NB4 (cell line): ENCODE measurements at places on chromosomes 7 and 10.

- DNase-seq: no peak
Measured at GRCh38 chr7:4854916-4855315, 6.9 kb downstream of the PAPOLB start.

GRCh38 chr7:99127636-99128035, 16.3 kb downstream of the SMURF1 start:
- DNase-seq: no peak

DNA sequence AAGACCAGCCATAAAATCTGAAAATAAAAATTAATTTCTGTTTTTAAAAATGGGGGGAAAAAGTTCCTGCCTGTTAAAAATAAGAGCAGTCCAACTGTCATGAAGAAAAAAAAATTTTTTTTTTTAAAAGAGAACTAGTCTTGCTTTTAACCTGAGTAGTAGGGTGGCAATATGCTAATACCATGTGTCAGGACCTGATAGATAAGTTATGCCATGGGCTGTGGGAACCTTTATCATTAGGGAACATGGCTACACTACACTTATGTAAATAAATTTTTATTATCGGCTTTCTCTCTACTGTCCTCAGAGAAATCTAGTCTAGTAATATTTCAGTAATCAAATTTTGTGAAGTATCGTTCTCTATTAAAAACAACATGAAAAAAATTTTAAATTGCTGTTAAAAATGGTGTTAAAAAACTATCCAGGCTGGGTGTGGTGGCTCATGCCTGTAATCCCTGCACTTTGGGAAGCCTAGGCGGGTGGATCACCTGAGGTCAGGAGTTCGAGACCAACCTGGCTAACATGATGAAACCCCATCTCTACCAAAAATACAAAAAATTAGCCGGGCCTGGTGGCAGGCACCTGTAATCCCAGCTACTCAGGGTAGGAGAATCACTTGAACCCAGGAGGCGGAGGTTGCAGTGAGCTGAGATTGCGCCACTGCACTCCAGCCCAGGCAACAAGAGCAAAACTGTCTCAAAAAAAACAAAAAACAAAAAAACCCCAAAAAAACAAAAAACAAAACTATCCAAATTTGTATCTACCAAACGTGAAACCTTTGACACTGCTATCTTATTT, 20.7 kb downstream of the NT5C3A start:
- no peak for DNase-seq

- no peak for DNase-seq
Measured at GRCh38 chr10:128803790-128804189, 663.3 kb upstream of the MGMT start.

DNA sequence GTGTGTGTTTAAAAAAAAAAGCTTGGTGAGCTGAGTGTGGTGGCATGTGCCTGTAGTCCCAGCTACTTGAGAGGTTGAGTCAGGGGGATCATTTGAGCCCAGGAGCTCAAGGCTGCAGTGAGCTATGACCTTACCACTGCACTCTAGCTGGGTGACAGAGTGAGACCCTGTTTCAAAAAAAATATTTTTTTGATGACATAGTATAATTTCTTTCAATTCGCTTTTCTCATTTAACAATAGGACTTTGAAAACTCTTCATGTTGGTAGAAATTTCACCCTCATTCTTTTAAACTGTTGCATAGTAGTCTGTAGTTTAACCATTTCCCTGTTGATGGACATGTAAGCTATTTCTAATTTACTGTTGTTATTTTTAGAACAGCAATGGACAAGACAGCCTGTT, 55.7 kb upstream of the EXOC6 start:
- no peak for DNase-seq

DNA sequence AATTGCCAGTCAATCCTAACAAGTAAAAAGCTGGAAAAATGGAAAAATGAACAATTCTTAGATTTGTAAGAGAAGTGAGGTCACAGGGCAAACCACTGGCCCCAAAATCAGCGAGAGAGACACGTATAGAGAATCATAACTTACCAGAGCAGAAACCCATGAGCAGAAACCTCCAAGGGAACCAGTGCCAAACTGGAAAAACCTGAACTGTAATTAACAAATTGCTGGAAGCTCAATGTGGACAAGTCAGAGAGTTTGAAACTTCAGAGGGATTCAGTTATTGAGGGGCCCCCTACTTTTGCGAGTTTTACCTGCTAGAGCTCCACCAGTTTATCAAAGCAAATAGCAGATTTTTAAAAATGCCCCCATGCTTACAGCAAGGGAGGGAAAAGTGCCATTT, 119.0 kb downstream of the C7orf25 start:
- no peak for DNase-seq

- peak; percentile 52 for DNase-seq
Measured at GRCh38 chr7:136687693-136688322, 180.6 kb upstream of the CHRM2 start.

DNA sequence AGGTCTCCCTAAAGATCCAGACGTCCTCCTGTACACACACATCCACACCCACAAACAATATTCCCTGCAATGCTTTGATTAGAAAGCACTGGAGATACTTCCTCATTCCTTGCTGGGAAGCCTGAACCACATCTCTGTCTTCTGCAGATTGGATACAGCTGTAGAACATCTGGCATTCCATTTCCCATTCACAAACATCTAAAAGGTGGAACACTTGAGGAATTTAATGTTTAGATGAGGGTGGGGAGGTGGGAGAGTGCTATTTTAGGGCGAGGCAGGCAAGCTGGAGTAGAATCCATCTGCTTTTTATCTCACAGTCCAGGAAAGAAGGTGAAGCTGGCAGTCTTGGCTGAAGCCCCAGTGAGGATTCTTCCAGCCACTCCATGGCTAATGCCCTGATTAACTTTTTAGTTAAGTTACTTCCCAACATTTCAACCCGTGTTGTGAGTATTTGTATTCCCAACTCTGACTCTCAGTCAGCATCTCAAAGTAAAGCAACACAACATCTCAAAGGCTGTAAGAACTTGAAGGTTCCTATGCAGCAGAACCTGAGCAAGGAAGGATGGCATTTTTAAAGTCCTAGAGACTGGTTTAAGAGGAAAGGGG, 46.1 kb downstream of the CYTH3 start:
- DNase-seq: no peak

GRCh38 chr10:124626759-124627380, 117.3 kb downstream of the FAM53B start:
- no peak for DNase-seq

DNA sequence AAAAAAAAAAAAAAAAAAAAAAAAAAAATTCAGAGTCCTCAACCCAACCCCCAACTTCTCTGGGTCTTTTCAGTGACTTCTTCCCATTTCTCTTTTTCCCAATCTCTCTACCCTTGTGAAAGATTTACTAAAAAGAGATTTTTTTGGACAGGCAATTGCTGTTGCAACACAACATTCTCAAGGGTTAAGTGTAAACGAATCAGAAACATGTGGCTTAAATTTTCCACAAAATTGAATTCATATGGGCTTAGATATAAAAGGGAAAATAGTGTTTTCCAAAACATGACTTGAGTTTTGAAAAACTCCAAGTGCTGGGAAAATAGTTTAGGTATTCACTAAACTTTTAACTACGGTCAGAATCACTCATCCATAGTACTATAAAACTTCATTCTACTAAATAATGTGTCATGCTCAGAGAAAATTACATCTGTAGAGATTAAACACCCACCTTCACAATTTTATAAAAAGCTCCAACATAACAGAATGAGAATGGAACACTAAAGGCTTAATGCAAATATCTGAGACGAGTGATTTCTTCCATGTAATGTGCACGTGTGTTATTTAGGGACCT, 643.1 kb downstream of the PARD3 start:
- no peak for DNase-seq

DNA sequence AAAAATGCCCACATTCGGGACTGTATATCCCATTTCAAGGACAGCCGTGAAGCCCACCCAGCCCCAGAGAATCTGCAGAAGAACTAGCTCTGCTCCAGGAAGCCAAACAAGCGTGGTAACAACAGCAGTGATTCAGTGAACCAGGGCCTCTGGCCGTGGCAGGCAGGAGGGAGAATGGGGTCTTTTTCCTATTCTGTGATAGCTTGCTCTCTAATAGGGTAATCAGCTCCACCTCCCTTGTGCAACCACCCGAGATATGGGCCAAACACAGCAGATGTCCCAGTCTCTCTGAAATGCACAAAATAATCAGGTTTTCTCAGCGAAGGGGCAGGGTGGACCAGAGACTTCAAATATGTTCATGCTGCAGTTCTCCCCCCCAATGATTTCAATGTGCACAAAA, 35.8 kb downstream of the CHST15 start:
- no peak for DNase-seq

DNA sequence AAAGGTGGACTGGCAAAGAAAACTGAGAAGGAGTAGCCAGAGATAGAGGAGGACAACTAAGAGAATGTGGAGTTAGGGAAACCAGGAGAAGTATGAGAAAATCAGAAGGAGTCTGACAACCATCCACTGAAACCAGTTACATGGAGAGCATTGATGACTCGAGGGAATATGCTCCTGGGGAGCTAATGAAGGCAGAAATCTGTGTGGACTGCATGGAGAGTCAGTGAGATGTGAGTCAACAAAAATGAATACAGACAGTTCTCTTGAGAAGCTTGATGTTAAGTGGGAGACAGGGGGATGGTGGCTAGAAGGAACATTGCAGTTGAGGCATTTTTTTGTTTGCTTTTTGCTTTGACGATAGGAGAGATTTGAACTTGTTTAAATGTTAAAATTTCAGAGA, 34.3 kb upstream of the ZNF32 start:
- no peak for DNase-seq

DNA sequence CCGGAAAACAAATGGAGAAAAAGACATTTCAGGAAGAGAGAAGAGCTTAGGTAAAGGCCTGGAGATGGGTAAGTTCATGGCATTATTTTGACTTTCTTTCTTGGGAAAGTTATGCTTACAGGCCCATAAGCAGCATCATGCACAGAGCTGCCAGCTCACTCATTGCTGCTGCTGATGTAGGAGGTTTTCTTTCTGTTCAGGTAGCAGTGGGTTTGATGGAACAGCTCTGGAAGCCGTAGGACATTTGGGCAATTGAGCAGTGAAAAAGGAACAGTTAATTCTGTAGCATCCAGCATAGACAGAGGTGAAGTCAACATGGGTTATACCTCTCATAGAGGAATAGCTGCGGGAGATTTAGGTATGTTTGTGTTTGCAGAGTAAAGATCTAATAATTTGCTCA, 3.3 kb downstream of the CHN2 start:
- no peak for DNase-seq

DNA sequence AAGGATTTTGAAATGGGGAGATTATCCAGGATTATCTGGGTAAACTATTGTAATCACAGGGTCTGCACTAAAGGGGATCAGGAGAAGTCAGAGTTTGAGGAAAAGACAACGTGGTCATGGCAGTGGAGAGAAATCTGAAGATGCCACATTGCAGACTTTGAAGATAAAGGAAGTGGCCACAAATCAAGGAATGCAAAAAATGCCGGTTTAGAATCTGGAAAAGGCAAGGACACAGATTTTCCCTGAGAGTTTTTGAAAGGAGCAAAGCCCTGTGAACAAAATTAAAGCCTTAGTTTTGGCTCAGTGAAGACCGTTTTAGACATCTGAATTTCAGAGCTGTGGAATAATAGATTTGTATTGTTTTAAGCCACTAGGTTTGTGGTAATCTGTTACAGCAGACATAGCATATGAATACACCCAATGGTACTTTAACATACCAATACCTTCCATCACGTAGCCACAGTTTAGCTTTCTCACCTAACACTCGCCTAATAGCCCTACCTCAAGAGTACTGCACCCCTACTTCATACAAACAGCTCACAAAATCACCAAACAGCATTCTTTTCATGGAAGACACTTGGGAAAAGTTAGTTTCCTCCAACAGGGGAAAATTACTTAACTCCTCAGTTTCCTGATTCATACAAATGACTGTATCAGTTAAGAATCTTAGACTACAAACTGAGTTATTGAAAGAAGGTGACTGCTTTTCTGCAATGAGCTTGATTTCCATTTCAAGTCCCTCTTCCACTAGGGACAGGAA, 446.5 kb downstream of the INHBA start:
- no peak for DNase-seq

- DNase-seq: no peak
Measured at GRCh38 chr10:101752241-101752640, 23.7 kb downstream of the FGF8 start.

- peak; percentile 40 for DNase-seq
Measured at GRCh38 chr7:99625321-99625720, 8.6 kb downstream of the ZSCAN25 start.

GRCh38 chr7:152504367-152504766, 68.6 kb upstream of the KMT2C start:
- no peak for DNase-seq

DNA sequence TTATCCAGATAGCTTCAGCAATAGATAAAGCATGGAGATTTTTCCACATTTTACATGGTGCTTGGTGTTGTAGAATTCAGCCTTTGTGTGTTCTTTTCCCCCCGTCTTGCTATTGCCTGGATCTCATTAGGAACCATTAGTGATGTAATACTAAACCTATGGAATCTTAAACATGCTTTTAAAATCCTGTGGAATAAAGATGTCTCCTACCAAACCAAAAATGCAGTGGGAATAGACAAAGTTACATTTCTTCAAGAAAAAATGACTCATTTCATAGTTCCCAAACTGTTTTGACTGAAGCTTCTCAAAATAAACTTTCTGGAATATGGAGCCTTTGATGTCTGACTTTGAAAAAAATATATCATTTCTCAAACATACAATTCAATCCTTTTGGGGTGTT, 44.0 kb downstream of the CALD1 start:
- no peak for DNase-seq

GRCh38 chr7:112010994-112011393, 195.2 kb downstream of the DOCK4 start:
- no peak for DNase-seq

- no peak for DNase-seq
Measured at GRCh38 chr10:117754770-117755658, 212.5 kb downstream of the EMX2 start.

DNA sequence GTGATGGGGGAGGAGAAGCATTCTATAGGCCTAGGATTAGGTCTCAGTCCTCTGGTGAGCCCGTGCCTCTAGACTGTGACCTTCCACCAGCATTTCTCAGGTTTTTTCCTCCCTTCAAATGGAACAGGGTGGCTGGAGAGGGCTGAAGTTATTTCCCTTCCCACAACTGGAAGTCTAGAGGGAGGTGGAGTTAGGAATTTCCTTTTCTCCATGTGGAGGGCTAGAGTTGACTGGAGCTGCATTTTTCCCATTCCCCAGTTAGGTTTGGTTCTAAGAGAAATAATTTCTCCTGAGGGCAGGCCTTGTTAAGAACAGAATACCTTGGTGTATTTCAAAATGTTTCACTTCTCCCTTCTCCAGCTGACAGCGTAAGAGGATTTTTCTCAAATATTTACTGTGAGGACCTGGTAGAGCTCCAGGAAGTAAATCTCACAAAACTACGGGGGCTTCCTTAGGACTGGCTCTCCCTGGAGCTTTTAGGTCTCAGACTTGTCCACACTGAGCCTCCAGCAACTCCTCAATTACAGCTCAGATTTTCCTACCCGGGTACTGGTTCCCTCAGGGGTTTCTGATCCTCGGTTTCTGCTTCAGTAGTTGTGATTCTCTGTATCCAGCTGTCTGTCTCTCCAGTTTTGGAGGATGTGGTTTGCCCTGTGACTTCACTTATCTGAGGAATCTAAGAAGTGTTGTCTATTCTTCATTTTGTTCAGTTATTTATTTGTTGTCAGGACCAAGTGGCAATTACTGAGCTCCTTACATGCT, 6.0 kb upstream of the REEP3 start:
- DNase-seq: peak; percentile 66
